Fibroblast of skin of left biceps (primary cell): ENCODE measurements at places on chromosomes 4 and X.

DNA sequence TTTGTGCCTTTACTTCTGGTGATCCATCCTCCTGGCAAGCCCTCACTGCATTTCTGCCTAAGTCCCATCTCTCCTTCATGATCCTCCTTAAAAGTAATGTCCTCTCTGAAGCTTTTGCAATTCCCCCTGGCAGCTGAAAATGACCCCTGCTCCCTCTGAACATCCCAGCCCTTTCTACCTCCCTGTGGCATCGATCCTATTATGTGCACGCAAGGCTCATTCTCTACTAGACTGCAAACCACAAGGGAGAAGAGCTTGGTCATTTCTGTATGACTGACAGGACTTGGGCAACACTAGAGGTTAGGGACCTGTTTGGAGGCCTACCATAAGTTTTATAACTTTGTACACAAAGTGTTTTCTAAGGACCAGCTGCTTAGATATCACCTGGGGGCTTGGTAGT, 50.8 kb upstream of the RAP2C start:
- DNase-seq = no peak

- no peak for DNase-seq
These were observed 88.3 kb downstream of the EVC2 start for GRCh38 chr4:5619913-5620625.

DNA sequence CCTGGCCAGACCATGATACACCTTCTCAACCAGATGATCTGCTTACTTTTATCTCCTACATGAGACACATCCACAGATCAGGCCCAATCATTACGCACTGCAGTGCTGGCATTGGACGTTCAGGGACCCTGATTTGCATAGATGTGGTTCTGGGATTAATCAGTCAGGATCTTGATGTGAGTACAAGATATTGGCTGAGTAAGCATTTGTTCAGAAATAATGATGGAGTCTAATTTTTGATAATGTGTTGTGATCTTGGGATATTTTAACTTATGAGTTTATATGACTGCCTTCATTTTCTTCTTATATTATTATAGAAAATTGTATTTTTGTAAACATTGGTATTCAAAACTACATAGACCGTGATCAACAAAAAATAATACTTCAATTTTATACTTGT, 39.4 kb downstream of the SLC10A6 start:
- no peak for DNase-seq

- DNase-seq = no peak
These were observed 24.2 kb upstream of the UBA6 start for GRCh38 chr4:67725132-67725531.

GRCh38 chrX:1249101-1249887, 19.3 kb upstream of the CSF2RA start:
- DNase-seq = no peak
